ENCODE measurements at places on chromosomes 13 and 19.
A peak's percentile ranks its signal among the peaks of the same experiment; 100 is the strongest.

- DNase-seq, result no peak
- H3K4me1 ChIP-seq, result peaks cover 32% of the 10 kb centered on the region
- H3K27ac ChIP-seq, result no peak overlapping the region
- H3K36me3 ChIP-seq, result no peaks in the 10 kb centered on the region
- H3K27me3 ChIP-seq, result no peaks in the 10 kb centered on the region
- H3K4me3 ChIP-seq, result no peak overlapping the region
Observed at GRCh38 chr13:93307136-93307535, 80.5 kb downstream of the GPC6 start.

DNA sequence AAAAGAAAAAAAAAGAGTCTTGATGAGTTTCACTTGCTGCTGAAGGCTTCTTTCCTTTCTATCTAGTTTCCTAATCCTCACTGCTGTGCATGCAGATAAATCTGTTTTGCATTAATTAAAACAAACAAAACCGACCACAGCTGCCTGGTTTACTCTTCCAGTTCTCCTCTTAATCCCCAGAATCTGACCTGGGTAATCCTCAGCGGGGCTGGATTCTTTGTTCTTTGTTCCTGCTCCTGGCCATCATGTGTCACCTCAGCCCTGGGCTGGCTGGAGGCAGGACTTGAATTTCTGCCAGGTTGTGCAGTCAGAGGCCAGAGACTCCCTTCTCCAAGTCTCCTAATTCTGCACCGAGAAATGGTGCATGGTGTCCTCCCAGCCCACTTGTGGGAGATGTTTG, 52.2 kb upstream of the CYP4F8 start:
- H3K27ac ChIP-seq, result no peak overlapping the region
- no peaks in the 10 kb centered on the region for H3K4me1 ChIP-seq
- peaks cover 16% of the 10 kb centered on the region for H3K27me3 ChIP-seq
- DNase-seq, result no peak
- no peaks in the 10 kb centered on the region for H3K36me3 ChIP-seq

DNA sequence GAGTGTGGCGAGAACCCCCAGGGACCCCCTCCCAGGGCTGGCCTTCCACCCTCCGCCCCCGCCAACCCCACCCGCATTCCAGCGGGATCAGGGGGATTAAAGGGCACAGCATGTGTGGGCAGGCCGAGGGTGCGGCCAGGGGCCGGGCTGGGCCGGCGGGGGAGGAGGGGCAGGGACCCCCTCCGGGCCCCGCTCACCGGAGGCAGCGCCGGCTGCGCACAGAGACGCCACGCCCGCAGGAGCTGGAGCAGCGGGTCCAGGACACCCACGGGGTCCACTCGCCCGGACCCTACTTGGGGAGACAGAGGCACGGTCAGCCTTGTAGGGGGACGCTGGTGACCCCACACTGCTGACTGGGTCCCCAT, 2.4 kb downstream of the ADAMTSL5 start:
- H3K27ac ChIP-seq, result no peak overlapping the region
- peaks cover 61% of the 10 kb centered on the region for H3K27me3 ChIP-seq
- no peaks in the 10 kb centered on the region for H3K36me3 ChIP-seq
- DNase-seq, result no peak
- H3K4me1 ChIP-seq, result peaks cover 10% of the 10 kb centered on the region

DNA sequence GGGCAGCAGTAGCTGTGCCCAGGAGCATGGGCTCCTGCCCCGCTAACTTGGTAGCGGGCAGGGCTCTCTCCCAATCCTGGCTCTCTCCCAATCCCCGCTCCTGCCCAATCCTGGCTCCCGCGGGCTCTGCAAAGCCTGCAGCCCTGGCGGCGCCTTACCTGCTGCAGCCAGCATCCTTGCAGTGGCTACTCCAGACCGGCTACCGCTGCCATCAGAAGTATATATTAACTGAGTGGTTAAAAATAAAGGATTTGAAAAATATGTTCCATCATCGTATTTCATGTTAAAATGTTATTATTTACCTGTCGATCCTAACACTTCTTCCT, 698.2 kb downstream of the SLITRK1 start:
- H3K27ac ChIP-seq, result no peak overlapping the region
- H3K4me3 ChIP-seq, result no peak overlapping the region
- no peaks in the 10 kb centered on the region for H3K4me1 ChIP-seq
- no peak for DNase-seq
- H3K27me3 ChIP-seq, result no peaks in the 10 kb centered on the region
- peaks cover 2% of the 10 kb centered on the region for H3K36me3 ChIP-seq

DNA sequence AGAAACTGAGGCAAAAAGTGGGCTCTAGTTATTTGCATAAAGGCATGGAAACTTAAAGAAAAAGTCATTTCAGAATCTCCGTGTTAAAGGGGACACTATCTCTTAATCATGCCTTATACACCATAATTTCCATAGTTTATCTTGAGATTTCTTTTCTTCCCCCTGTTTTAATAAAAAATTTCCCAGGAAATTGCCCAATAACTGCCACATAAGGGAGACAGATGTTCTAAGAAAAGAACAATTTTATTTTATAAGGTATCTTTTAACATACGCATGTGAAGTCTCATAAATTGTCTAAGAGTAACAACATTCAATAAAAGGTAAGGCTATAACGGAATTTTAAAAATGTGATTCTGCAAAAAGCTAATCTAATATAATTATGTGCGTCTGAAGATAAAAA, 371.3 kb downstream of the IRS2 start:
- H3K36me3 ChIP-seq, result no peaks in the 10 kb centered on the region
- no peak overlapping the region for H3K27ac ChIP-seq
- H3K4me3 ChIP-seq, result no peak overlapping the region
- H3K27me3 ChIP-seq, result no peaks in the 10 kb centered on the region
- DNase-seq, result no peak

- no peaks in the 10 kb centered on the region for H3K36me3 ChIP-seq
- no peaks in the 10 kb centered on the region for H3K4me1 ChIP-seq
- no peak overlapping the region for H3K4me3 ChIP-seq
- H3K27me3 ChIP-seq, result no peaks in the 10 kb centered on the region
- no peak overlapping the region for H3K27ac ChIP-seq
- DNase-seq, result no peak
Observed at GRCh38 chr13:31951215-31951678, 80.3 kb upstream of the FRY start.

DNA sequence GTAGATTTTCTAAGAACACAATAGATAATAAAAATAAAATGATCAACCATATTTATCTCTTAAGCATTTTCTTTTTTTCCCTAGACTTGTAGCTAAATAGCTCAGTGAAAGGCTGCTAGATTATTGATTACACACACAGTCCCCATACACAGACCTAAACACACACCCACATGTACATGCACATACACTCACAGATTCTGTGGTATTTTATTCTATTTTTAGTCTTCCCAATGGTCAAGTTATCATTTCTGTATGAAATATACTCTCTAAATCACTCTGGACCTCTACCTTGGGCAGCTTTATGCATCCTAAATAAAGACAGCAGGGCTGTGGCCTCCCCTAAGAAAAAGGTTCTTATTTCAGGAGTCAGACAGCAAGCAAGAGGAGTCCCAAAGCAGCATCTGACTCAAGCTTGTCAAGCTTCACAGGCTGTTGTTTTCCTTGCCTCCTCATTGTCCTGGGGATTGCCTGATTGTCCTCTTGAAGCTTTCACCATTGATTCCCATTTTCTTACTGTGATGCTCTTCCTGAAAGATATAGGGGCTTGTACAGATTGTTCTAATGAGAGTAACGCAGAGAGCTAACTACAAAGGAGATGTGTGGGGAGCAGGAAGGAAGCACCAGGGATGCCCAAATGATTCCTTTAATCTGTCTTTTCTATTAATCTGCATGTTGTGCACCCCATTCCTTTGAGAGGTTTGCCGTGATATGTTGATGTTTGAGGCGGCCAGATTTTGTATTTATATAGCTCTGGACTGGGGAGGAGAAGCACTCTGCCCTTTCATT, 986.5 kb downstream of the PCDH17 start:
- H3K4me1 ChIP-seq, result peaks cover 34% of the 10 kb centered on the region
- peak overlapping the region; percentile 90 for H3K27ac ChIP-seq
- peaks cover 1% of the 10 kb centered on the region for H3K36me3 ChIP-seq
- peak overlapping the region; percentile 1 for H3K4me3 ChIP-seq

DNA sequence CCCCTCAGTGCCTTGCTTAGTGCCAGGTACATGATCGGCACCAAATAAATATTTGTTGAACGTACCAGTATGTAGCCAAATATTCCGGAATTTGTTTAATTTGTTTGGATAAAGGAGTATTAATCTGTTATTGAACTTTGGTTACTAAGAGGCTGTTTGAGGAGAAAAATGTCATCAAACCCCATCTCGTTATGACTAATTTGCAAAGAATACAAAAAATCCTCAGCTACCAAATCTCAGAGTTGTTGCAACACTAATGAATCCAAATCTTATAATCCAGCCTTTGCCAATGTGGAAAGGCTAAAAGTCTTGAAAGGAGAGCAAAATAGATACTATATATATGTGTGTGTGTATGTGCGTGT, 79.5 kb downstream of the KLF5 start:
- H3K27me3 ChIP-seq, result no peaks in the 10 kb centered on the region
- H3K36me3 ChIP-seq, result no peaks in the 10 kb centered on the region
- no peak overlapping the region for H3K27ac ChIP-seq
- no peak for DNase-seq
- H3K4me1 ChIP-seq, result peaks cover 31% of the 10 kb centered on the region

DNA sequence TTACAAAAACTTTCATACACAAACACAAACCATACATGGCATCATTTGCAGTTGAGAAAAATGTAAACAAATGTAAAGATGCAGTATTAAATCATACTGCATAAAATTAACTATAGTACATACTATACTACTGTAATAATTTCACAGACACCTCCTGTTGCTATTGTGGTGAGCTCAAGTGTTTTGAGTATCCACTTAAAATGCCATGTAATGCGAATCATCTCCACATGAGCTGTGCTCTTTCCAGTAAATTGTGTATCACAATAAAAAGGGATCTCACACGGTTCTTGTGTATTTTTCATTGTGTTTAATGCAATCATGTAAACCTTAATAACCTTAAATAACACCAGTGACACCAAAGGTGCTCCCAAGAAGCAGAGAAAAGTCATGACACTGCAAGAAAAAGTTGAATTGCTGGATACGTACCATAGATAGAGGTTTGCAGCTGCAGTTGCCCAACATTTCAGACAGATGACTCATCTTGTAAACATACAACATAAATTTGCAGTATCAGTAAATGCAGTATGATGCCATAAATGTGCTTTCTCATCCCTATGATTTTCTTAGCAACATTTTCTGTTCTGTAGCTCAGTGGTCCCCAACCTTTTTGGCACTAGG, 166.6 kb downstream of the RAP2A start:
- H3K27ac ChIP-seq, result no peak overlapping the region
- peaks cover 7% of the 10 kb centered on the region for H3K27me3 ChIP-seq
- no peak for DNase-seq
- no peaks in the 10 kb centered on the region for H3K4me1 ChIP-seq
- H3K4me3 ChIP-seq, result no peak overlapping the region
- H3K36me3 ChIP-seq, result peaks cover 2% of the 10 kb centered on the region

DNA sequence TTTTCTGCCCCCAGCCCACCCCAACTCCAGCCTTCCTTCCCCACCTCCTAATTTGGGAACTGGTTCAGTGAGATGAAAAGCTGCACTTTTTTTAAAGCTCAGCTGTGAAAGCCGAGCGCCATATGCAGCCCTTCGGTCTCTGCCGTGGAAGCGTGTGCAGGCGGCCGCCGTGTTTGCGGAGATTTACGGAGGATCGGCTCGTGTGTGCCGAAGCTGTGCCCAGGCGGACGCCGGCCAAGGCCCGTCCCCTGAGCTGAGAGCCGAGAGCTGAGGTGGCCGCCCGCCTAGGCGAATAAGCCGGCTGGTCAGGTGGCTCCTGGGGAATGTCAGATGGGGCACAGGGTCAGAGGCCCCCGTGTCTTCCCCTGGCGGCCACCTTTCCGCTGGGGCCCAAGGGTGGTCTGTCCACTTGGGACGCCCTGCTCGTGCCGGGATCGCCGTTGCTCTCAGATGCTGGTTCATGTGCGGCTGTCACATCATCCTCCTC, 78.7 kb downstream of the ZNF536 start:
- peaks cover 58% of the 10 kb centered on the region for H3K4me1 ChIP-seq
- H3K27ac ChIP-seq, result peak overlapping the region; percentile 86
- no peak for DNase-seq
- H3K36me3 ChIP-seq, result no peaks in the 10 kb centered on the region
- peak overlapping the region; percentile 45 for H3K4me3 ChIP-seq

GRCh38 chr19:13069415-13070359, 33.0 kb downstream of the LYL1 start:
- H3K36me3 ChIP-seq, result no peaks in the 10 kb centered on the region
- H3K4me1 ChIP-seq, result no peaks in the 10 kb centered on the region
- H3K4me3 ChIP-seq, result no peak overlapping the region
- DNase-seq, result no peak
- no peak overlapping the region for H3K27ac ChIP-seq

DNA sequence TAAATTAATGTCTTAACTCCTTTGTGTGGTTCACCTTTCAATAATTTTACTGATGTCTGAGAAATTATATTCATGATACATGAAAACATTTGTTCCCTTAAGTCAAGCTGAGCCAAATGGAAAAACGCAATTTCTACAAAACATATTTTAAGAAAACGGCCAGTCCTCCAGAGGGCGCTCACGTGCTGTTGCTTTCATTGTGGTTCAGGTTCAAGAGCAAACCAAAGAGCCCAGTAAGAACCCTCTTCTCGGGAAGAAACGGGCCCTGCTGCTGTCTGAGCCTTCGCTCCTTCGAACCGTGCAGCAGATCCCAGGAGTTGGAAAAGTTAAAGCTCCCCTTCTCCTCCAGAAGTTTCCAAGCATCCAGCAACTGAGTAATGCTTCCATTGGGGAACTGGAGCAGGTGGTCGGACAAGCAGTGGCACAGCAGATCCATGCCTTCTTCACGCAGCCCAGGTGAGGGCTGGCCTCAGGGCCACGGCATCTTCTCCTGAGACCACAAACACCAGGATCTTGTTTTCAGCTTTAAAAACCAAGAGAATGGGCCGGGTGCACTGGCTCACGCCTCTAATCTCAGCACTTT, 4.3 kb downstream of the FAAP24 start:
- peak; percentile 81 for DNase-seq
- no peaks in the 10 kb centered on the region for H3K27me3 ChIP-seq
- H3K4me3 ChIP-seq, result peak overlapping the region; percentile 67
- H3K4me1 ChIP-seq, result peaks cover 14% of the 10 kb centered on the region
- peaks cover 9% of the 10 kb centered on the region for H3K36me3 ChIP-seq
- H3K27ac ChIP-seq, result no peak overlapping the region

GRCh38 chr19:45581576-45581975, 3.0 kb downstream of the OPA3 start:
- peaks cover 32% of the 10 kb centered on the region for H3K4me1 ChIP-seq
- peaks cover 3% of the 10 kb centered on the region for H3K36me3 ChIP-seq
- DNase-seq, result no peak
- peaks cover 3% of the 10 kb centered on the region for H3K27me3 ChIP-seq

DNA sequence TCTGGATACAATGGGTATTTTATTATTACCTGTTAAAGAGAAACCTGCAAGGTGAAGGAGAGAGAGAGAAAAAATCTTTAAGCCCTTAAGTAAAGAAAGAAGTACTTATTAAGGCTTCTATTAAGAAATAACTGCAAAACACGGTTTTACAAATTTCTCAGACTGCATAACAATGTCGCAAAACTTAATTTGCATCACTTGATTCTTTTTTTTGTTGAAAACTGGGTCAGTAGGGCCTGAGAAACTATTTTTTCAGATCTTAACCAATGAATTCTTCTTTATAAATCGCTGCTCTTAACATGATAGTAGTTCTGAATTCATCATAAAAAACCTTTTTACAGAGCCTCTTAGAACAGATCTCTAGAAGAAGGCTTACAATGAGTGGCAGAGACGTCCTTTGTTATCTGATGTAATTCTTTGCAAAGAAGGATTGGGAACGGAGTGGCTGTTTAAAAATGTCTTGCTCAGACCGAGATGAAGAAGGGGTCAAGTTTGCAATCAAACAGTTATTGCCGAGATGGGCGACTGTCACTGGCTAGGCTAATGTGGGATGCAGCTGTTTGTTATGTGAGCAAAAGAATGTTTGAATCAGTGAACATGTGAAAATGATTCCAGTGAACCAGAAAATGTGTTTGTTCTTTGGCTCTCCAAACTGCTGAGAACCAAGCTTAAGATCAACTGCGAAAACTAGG, 76.3 kb downstream of the ZNF536 start:
- H3K27ac ChIP-seq, result peak overlapping the region; percentile 51
- no peaks in the 10 kb centered on the region for H3K27me3 ChIP-seq
- DNase-seq, result no peak
- no peaks in the 10 kb centered on the region for H3K36me3 ChIP-seq

All from neural crest cell (in vitro differentiated cells).